ENCODE measurements at places on chromosomes 3 and 15.

GRCh38 chr3:45612918-45613602, 18.5 kb downstream of the LIMD1 start:
- DNase-seq = no peak

DNA sequence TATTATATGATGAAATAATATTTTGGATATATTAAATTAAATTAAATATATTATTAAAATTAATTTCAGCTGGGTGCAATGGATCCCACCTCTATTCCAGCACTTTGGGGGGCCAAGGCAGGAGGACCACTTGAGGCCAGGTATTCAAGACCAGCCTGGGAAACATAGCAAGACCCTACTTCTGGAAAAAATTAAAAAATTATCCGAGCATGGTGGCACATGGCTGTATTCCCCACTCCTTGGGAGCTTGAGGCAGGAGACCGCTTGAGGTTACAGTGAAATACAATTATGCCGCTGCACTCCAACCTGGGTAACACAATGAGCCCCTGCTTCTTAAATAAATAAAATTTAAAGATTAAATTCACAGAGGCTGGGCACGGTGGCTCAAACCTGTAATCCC, 61.4 kb downstream of the SH3BP5 start:
- DNase-seq = no peak

DNA sequence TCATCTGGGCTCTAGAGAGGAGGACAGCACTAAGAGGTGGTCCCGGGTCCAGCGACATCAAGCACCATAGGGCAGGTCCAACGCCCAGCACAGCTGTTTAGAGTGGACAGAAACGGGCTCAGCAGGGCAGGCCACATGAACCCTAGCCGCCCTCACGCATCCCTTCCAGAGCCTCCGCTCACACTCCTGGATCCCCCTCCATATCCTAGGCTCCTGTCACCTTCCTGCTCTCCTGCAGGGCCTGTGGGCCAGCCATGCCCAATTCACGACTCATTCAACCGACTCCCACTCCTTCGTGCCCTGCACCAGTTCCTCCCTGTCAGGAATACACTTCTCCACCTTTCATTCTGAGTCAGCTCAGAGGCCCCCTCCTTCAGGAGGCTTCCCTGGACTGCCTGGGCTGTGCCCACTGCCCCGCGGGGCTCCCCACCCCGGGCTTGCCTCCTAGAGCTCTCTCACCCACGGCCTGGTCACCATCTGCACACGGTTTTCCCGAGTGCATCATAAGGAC, 90.2 kb downstream of the LINGO1 start:
- DNase-seq = no peak

GRCh38 chr3:47036145-47036544, 56.7 kb downstream of the NBEAL2 start:
- no peak for DNase-seq

DNA sequence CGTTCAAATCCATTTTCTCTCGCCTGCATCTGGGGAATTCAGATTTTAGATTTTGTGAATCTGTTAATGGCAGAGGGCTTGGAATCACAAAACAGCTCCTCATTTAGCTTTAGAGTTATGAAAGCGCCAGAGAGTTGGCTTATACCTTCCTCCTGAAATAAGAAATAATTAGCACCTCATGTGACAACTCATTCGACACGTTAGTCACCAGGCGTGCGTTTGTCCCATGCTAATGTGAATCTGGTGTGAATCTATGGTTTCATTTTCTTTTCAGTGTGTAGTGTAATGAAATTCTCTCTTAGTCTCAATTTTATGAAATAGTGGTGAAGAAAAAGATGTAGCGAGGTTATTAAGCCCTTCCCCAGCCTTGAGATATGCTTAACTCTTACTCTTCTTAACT, 89.4 kb downstream of the EDEM1 start:
- no peak for DNase-seq

GRCh38 chr3:167967257-167968036, 128.3 kb downstream of the GOLIM4 start:
- no peak for DNase-seq

DNA sequence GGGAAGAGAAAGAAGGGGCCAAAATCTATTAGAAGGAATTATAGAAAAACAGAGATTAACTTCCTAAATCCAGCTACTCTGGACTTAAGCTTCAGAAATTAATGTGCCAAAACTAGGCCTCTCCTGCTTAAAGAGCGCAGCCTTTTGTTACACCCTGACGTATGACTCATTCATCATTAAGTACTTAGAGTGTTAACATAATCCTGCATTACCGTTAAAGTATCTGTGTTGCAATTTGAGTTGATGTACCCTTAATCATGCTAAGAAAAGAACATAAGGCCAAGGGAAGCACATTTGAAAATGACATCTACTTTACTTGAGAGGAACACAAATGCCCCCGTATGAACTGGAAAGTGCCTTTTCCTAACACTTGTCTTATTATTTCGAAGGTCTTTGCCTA, 7.9 kb downstream of the HTR3D start:
- no peak for DNase-seq

DNA sequence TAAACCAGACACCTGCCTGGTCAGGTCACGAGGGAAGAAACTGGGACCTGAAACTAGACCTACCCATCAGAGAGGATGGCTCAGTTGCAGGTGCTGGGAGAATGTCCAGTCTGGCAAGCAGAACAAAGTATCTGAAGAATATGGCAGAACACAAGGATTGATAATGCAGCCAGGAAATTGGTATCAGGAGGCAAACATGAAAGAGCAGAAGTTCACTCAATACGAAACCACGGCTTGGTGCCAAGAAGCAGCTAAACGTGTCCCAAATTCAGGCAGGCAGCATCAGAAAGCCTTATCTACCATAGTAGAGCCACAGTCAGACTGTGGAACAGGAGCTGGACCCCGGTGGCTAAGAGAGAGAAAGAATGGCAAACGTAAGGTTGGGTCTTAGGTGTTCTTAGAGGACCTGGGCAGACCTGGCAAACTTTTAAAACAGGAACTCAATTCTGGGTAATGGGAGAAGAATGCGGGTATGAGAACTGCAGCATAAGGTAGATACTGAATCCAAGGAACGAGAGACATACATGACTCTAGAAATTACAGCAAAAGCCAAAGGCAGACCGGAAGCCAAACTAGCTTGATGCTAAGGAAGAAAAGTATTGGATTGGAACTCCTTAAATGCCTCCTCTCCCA, 169.0 kb upstream of the NECTIN3 start:
- no peak for DNase-seq

- no peak for DNase-seq
These were observed 50.2 kb upstream of the C15orf39 start for GRCh38 chr15:75151214-75152128.

GRCh38 chr15:31385736-31386135, 59.1 kb downstream of the KLF13 start:
- no peak for DNase-seq

Data from progenitor cell of endocrine pancreas (in vitro differentiated cells).